ENCODE measurements at places on chromosomes 7 and 10. TPM values are rescaled to one million over a fixed set of nuclear protein-coding genes. Genes with fewer than 3 reads are reported as not detected.

The FGFR2 gene
- 11.5 TPM for total RNA-seq

The CPA5 gene
- not detected for total RNA-seq

The NFE2L3 gene
- total RNA-seq, result under 0.01 TPM

The MYH16 gene
- total RNA-seq, result not detected

The VSTM4 gene
- total RNA-seq, result 40.7 TPM

The PNLIPRP2 gene
- total RNA-seq, result not detected

The PAX4 gene
- not detected for total RNA-seq

The SDK1 gene
- total RNA-seq, result 3.7 TPM

The ZNF467 gene
- 2.1 TPM for total RNA-seq

The TMEM184A gene
- not detected for total RNA-seq

The ZNF727 gene
- total RNA-seq, result under 0.01 TPM

The C10orf143 gene
- total RNA-seq, result not detected

The VWDE gene
- 0.52 TPM for total RNA-seq

The PIP gene
- not detected for total RNA-seq
